Activated CD4-positive, alpha-beta T cell treated with anti-CD3 and anti-CD28 coated beads, Interleukin-2, amount 50 U/mL, for 4 hours (primary cell): ENCODE measurements at places on chromosomes 16 and 17.

DNA sequence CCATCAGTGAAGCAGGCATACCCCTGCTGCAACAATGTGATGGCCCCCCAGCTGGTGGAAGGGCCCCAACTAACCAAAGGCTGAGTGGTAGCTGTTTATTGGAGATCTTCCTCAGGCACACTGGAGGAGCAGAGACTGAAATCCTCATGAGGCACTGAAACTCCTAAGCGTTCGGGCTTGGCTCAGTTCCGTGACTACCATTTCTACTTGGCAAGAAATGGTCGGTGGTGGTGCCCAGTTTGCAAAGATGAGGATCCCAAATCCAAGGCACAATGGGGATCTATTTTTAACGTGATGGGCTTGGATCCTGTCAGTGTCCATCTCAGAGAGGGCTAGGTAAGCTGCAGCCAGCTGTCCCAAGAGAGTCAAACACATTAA is 82.8 kb downstream of the TNFRSF13B start:
- no peak for DNase-seq

GRCh38 chr16:516301-516700 is 11.2 kb upstream of the CAPN15 start:
- DNase-seq, result no peak

DNA sequence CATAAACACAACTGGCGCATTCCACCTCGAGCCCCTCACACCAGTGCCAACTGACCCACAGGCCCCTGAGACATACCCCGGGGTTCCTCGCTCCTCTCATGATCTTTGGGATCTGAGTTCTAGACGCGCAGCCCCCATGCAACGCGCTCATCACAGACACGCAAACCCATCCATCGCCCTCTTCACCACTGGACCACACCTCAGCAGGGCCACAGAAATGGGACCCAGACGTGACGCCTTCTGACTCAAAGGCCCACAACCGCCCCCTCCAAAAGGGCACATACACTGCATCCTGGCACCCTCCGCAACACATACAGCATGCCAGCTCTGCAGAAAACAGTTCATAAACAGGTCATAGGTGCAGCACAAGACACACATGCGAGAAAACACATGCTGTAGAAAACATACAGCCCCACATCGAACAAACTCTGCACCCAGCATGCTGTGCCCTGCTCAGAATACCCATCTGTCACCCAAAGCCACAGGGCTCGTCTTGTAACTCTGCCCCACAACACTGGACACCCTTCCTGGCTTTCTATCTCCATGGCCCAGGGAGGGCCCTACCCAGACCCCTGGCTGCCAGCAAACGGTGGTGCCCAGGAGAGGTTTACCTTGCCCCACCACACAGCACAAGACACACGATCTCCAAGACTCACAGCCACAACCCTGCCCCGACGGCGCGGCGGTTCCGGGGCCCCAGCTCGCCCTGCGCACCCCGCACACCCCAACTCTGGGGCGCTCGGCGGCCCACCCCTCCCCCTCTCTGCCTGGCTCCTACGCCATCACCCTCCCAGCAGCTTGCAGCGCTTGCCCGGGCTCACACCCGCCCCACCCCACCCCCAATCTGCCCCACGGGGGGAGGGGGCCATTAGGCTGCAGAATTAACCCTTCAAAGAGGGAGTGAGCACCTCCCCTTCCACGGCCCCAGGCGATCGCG is 887 bp downstream of the ZBTB4 start:
- DNase-seq, result peak; percentile 51

DNA sequence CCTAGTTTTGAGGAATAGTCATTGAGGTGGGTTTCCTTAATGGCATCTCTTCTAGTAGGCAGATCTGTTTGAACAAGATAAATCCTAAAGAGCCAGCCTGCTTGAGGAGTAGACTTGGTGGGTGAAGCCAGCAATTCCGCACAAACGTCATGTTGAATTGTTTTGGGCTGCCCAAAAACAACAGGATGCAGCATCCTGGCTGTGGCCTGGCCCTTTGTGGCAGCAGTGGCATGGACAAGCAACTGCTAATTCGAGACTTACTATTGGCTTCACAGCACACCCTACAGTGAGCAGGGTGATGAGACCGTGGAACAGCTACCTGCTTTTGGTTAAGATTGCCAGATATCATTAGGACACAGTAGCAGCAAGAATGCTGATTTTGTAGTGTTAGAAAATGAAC is 9.3 kb upstream of the VPS4A start:
- no peak for DNase-seq

GRCh38 chr17:47287068-47287467 is 33.4 kb downstream of the ITGB3 start:
- DNase-seq, result no peak

DNA sequence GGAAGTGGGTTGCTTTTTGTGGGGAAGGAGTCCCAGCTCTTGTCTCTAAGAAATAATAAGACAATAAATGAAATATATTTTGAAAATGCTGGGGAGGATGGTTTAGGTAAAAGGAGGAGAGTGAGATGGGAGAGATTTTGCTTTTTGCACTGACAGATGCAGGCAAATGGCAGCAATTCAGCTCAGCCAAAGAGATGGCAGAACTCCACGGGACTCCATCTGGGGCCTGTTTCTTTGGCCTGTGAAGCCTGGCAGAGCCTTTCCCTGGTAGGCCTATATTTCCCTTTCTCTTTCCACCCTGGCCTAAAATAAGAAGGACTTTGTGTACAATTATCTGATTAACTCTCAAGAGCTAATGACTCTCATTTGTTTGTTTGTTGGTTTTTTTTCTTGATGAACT is 1525.1 kb downstream of the CDH11 start:
- DNase-seq, result no peak

DNA sequence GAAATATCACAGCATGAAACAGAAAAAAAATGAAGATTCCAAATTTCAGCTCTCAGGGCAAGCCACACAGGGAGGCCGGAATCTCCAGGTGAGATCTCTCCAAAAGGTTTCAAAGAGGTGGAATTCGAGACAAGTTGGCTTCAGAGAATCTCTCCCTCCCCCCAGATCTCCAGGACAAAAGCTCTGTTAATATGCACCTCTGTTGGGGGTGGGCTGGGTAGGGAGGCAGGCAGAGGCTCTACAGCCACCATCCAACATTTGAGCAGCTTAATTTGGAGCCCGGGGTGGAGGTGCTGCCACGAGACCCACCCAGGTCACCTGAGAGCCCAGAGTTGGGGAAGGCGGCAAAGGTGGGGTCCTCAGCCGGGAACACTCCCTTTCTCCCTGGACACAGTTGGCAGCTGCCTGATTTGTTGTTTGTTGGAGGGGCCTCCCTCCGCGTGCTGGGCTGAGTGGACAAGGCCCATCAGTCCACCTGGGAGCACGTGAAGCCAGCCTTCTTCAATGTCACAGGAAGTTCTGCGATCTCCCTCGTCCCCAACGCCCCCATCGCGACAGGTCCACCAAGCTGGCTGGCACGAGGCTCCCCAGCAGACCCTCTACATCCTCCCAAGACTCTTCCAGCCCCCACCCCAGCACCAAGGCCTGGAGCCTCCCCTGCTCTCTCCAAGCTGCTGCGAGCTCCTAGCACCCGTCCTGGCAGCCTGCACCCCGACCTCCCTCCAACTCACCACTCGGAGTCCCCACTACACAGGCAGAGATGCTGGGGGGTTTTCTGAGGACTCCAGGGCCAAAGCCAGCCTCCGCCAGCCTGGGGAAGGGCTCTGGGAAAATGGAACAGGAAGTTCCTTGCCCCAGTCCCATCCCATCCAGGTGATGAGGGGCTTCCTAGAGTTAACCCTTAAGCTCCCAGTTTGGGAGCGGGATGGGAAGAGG is at the start of gene ZSCAN10:
Gene ZSCAN10 (minus strand): TSS at position 836 of the 936 bp plus-strand sequence. CDS start 6,357 bp downstream, outside the sequence.
- no peak for DNase-seq

GRCh38 chr17:77298811-77299210 is 158.0 kb downstream of the SEC14L1 start:
- no peak for DNase-seq

GRCh38 chr16:58409316-58409973 is 17.2 kb downstream of the GINS3 start:
- DNase-seq, result no peak

- no peak for DNase-seq
Observed at GRCh38 chr17:19440421-19440820, 29.4 kb downstream of the RNF112 start.

DNA sequence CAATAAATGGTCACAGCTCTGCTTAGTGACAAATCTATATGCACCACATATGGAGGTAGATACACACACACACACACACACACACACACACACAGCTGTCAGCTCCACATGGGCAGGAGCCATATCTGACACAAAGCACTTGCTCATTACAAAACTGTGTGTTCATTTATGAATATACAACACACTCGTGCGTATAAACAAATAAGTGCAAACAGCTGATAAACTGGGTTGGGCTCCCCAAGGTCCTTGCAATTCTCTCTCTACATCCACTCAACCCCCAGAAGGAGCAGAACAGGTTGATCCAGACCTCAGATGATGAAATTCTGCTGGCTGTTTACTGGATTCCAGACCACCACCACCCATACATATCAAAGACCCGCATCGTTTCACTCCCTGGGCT is 140.7 kb downstream of the XYLT1 start:
- no peak for DNase-seq

GRCh38 chr17:56596691-56597494 is 3.4 kb downstream of the NOG start:
- DNase-seq, result no peak

DNA sequence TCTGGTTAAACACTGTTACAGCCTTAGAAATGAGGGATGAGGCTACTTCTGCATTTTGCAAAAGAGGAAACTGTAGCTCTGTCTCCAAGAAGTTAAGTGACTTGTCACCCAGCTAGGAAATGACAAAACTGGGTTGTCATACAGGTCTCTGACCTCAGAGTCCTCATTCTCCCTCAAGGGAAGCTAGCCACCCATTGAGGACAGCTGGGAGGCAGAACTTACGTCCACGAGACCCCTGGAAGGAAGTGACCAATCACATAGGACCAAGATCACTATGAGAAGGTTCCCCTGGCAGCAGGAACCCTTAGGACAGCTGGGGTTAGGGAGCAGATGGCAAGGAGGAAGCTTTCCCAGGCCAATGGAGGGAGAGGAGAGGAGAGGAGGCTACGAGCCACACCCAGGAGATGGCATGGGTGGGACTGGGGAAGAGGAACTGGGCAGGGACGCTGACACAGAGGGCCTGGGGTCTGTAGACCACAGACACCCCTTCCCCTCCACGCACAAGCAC is 11.2 kb downstream of the METTL22 start:
- no peak for DNase-seq

GRCh38 chr16:87002717-87003413 is 314.3 kb downstream of the C16orf95 start:
- no peak for DNase-seq

GRCh38 chr17:59851439-59852375 is 41.0 kb downstream of the TUBD1 start:
- no peak for DNase-seq

DNA sequence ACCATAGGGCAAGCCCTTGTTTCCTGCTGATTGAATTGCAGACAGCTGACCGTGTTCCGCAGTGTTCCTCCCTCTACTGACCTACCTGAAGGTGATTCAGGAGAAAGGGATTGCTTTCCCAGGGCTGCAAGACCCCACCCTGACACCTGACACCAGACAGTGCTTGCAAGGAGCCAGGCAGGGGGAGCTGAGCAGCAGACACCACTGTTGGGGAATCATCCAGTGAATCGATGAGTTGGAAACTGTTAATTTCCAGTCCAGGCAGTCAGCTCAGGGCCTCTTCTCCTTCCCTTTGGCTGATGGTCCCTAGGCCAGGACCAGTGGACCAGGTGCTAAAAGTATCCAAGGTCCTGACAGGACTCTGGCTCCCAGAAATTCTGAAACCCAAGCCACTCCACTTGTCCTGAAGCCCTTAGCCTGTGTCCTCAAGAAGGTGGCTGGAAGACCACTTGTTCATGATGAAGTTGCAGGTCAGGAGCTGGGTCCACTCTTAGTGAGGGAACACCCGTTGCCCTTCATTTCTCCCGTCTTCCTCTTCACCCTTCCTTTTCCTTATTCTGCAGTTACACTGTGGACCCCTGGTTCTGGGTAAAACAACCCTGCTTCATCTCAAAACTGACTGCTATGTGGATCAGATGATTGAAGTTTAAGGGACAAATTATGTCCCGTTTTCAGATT is 9.5 kb upstream of the UNK start:
- DNase-seq, result no peak

DNA sequence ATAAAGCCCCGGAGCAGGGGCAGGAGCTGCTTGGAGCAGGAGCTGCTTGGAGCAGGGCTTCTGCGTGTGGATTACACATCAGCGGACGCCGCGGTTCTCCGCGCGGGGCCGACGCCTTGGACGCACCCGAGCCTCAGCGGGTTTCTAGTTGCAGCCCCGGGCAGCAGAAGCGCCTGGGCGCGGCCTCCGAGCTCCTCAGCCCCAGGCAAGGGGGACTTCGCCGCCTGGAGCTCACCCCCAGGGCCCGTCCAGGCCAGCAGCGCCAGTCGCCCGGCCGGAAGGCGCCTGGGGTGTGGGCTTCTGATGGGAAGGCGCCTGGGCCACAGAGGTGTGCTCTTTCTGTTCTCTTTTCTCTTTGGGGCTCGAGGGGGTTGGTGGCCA is 6.3 kb downstream of the FOXF1 start:
- no peak for DNase-seq

GRCh38 chr17:61040666-61041065 is 359.0 kb upstream of the TBX2 start:
- no peak for DNase-seq

- no peak for DNase-seq
Observed at GRCh38 chr17:64498308-64499203, 1.7 kb upstream of the POLG2 start.

DNA sequence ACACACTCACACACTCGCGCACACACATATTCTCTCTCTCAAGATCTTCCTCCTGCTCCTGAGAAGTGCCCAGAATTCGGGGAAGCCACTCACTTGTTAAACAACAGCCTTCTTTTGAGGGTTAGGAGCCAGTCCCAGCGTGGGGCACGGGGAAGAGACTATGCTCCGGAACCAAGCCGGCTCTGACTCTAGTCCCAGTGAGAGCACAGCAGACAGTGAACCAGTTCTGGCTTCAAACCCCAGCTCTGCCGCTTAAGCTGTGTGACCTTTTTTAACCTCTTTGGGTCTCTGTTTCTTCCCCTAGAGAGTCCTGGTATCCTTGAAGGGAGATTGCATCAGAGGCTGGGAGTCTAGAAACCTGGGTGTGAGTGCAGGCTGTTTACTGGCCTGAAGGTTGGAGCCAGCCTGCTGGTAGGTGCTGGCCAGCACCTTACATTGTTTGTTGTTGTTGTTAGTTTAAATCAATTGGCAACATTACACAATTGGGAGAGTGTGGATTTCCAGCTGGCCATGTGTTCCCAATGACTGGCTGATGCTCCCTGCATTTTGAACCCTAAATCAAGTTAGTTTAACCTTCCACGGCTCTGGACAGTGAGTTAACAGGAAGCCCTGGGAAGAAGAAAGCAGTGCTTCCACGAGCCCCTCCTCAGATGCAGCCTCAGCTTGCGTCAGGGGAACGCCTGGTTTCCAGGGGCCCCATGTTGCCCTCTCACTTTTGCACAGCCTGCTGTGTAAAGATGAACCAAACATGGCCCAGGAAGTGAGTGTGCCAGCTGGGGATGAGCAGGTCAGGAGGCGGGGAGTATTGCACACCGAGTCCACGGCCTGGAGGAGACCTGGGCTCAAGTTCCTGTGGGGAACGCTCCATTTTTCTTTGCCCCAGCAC is 71.5 kb downstream of the GAS7 start:
- no peak for DNase-seq
